ENCODE measurements at places on chromosomes 1 and 21.

- DNase-seq, result no peak
These were observed 8.0 kb downstream of the FCAMR start for GRCh38 chr1:206962272-206962671.

GRCh38 chr1:107821340-107821739 is 143.6 kb downstream of the VAV3 start:
- no peak for DNase-seq

GRCh38 chr1:29282924-29283803 is 46.8 kb downstream of the PTPRU start:
- peak; percentile 84 for DNase-seq

- DNase-seq, result no peak
These were observed 28.3 kb downstream of the DEGS1 start for GRCh38 chr1:224211206-224211962.

DNA sequence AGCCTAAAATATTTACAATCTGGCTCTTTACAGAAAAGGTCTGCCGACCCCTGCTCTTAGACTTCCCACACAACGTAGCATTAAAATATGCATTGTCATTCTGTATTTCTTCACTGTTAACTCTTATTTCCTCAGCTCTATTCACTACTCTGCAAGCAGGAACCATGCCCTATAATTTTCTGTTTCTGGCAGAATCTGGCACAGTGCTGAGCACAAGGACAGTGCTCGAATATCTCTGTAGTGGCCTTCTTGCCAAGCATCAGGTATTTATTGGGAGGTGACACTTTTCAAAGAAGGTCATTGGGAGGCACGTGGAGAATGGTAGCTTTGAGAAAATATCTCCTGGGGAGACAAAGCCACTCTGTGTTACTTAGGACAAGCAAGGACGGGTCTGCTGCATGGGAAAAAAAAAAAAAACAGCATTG is 77.9 kb downstream of the PSMG1 start:
- DNase-seq, result no peak

DNA sequence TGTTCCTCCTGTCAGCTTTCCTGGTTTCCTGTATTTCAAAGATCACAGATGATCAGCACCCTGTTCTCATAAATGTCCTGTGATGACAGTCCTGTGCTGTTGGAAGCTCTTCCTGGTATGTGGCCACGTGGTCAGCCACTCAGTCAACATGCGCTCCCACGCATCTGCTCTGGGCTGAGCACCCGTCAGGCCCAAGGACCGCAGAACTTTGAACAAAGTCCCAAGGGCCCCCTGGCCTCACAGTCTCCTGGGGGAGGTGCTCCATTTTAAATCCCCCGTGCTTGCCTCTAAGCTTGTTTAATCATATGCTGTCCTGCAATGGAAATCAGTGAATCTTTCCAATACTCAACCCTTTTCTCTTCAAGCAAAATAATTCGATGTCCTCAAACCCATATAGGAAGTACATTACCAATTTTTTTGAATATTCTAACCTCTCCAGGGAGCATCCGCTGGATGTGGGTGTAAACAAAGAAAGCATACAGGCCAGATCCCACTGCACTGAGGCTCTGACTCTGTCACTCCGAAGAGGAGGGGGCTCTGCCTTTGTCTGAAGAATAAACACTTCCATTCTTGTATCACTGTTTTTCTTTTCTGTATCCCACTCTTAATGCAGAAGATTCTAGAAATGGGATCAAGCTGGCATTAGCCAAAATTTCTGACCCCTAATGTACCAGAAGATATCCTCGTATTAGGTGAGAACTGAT is 250.3 kb downstream of the SDCCAG8 start:
- DNase-seq, result no peak
